ENCODE measurements at places on chromosomes 2 and 18.

DNA sequence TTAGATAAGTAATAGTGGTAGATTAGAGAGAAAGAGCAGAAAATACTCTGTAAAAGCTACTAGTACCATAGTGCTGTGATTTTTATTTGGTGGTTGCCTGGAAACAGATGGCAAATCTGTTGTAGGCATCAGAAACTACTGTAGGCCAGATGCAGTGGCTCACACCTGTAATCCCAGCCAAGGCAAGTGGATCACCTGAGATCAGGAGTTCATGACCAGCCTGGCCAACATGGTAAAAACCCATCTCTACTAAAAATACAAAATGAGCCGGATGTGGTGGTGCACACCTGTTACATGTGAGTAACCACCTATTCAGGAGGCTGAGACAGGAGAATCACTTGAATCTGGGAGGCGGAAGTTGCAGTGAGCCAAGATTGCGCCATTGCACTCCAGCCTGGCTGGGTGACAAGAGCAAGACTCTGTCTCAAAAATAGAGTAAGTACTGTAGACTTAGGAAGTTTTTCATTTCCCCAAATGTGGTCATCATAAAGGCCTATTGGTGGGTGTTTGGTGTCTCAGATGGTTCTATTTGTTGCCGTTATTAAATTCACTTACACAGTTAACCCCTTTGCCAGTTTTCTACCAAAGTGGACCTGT is 79.6 kb downstream of the SPTBN1 start:
- no peak for DNase-seq

DNA sequence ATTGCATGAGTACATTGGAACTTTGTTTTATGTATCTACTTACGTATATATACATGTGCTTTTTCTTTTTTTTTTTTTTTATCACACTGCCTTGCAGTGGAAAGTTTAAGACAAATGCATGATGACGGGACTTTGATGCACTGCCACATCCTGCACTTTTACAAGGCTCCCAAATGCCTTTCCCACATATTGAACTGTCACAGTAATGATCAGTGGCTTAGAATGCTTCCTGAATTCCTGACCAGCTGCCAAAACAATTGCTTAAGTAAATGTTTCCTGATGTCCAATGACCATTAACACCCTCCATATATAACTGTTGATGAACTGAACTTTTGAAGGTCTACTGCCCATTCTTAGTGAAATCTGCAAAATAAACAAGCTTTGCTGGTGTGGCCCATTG is 60.2 kb downstream of the LYPD6B start:
- peak; percentile 91 for DNase-seq

- DNase-seq, result no peak
Observed at GRCh38 chr2:221943076-221943810, 355.6 kb downstream of the PAX3 start.

DNA sequence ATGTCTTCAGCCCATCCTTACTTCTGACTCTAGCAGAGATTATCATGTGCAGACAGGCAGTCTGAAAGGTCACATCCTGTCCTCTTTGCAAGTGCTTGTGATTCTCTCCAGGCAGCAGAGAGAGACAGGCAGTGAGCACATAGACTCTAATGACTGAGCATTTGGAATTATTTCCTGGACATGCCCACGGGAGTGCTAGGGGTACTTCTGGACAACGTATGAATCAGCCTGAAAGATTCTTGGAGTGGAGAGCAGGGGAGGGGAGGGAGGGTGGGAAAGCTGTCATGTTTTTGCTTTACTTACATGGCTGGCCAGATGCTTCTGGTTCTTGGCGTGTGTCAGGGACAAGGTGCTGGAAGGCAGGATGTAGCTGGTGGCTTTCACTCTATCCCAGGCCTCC is 150.6 kb downstream of the RIF1 start:
- peak; percentile 29 for DNase-seq

DNA sequence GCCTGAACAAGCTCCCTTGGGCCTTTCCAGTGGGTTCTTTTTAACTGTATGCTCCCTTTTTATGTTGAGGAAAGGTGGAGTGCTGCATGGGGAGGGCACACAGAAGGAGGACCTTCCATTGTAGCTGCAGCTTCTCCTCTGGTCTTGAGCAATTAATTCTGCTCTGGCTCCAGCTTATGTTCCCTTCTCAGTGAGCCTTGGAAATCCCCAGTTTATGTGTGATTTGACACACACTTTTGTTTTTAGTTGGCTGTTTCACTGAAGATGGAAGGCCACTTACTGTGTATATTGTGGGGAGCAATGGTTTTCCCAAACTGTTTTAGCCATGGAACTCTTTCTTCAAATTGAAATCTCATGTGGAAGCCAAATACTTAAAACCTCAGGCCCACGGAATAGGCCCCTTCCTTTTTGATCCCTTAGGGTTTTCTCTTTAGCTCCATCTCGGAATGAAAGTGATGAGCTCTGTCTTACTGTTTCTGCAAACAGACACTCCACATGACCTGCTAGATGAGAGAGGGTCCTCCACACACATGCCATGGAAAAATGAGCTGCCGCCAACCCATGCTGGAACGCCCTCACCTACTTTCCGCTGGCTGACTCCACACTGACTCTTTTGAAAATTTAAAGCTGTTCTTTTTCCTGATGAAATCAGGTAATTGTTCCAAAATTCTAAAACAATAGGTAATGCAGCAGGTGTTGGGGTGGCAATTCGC is 280.9 kb upstream of the SIX2 start:
- DNase-seq, result no peak

GRCh38 chr18:8890957-8891464 is 185.7 kb downstream of the MTCL1 start:
- DNase-seq, result peak; percentile 92

GRCh38 chr2:113799375-113799774 is 42.9 kb upstream of the SLC35F5 start:
- DNase-seq, result no peak

GRCh38 chr2:233023761-233024410 is 8.6 kb upstream of the NEU2 start:
- no peak for DNase-seq

GRCh38 chr2:170492010-170492409 is 223.1 kb upstream of the SP5 start:
- DNase-seq, result no peak

GRCh38 chr2:24206242-24206641 is 31.4 kb downstream of the FAM228A start:
- DNase-seq, result no peak

DNA sequence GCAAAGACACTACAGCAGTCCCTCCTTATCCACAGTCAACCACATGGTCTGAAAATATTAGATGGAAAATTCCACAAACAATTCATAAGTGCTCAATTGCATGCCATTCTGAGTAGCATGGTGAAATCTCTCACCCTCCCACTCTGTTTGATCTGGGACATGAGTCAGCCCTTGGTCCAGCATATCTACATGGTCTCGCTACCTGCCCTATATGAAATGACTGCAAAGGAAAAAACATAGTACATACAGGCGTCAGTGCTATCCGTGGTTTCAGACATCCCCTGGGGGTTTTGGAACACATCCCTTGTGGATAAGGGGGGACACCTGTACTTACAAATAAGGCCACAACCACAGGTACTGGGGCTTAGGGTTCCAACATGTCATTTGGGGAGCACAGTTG is 73.7 kb downstream of the CABLES1 start:
- DNase-seq, result no peak

GRCh38 chr2:143157001-143157400 is 27.8 kb downstream of the ARHGAP15 start:
- DNase-seq, result no peak

DNA sequence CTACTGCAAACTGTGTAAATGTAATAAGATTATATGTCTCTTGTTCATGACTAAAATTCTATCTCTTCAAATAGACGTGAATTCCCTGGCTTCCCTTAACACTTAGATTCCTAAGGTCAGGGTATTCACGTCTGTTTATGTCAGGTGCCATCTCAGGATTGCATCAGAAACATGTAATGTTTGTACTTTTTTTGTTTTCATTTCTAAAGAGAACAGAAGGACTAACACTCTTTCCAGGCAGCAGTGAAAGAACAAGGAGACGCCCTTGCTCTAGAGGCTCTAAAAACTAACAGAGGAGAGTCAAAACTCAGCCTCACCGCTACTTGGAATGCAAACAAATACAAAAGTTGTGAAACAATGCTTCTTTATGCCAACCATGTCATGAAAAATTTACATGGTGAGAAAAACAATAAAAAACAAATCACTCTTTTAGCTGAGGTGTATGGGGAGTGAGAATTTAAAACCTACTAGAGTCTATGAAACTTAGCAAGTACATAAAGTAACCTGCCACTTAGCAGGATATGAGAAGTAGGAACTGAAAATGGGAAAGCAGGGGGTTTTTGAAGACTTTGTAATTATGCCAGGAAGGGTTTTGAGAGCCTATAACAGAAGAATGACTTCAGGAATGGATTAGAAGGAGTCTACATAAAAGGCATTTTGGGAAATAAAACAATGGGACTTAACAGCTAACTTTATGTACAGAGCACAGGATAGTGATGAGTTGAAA is 522.7 kb downstream of the THSD7B start:
- no peak for DNase-seq

GRCh38 chr2:241125626-241126025 is 23.5 kb upstream of the MTERF4 start:
- DNase-seq, result no peak

GRCh38 chr2:140654565-140654964 is 1476.3 kb downstream of the LRP1B start:
- DNase-seq, result peak; percentile 70

DNA sequence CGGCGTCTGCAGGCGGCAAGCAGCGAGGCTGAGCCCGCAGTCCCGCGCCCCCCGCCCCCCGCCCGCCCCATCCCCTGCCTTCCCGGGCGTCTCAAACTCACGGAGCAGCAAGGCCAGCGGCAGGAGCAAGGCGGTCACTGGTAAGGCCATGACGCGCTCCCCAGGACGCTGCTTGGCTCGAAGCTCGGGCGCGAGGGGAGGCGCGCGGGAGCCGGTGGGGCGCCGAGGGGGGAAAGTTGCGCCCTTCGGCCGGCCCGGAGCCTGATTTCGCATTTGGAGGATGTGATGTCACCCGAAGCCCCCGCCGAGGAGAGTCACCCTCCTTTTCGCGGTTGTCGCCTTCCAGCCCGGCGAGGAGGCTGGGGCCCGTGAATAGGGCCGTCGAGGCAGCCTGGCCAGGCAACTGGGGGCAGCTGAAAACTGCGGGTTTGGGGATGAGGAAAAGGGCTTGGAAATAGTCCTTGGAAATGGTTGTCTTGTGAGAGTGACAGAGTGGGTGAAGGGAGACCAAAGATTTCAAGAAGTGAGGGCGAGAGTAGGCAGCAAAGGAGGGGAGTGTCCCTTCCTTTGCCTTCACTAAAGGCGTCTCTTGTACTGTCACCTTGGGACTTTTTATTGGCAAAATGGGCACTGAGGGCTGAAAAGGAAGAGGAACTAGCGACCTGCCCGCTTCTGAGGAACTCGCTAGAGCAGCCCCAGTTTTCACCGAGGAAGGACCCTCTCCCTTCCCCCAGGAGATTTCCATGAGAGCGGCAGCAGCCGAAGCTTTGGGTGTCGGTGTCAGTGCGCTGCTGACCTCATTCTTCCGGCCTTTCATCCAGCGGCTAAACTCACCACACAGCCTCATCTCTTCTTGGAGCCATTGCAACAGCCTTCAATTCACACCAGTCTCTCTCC is at the start of gene CD8A:
Gene CD8A, minus strand, starts transcription at position 238 of the 897 bp plus-strand sequence. Its CDS starts 88 bp downstream, at position 150.
- DNase-seq, result no peak

DNA sequence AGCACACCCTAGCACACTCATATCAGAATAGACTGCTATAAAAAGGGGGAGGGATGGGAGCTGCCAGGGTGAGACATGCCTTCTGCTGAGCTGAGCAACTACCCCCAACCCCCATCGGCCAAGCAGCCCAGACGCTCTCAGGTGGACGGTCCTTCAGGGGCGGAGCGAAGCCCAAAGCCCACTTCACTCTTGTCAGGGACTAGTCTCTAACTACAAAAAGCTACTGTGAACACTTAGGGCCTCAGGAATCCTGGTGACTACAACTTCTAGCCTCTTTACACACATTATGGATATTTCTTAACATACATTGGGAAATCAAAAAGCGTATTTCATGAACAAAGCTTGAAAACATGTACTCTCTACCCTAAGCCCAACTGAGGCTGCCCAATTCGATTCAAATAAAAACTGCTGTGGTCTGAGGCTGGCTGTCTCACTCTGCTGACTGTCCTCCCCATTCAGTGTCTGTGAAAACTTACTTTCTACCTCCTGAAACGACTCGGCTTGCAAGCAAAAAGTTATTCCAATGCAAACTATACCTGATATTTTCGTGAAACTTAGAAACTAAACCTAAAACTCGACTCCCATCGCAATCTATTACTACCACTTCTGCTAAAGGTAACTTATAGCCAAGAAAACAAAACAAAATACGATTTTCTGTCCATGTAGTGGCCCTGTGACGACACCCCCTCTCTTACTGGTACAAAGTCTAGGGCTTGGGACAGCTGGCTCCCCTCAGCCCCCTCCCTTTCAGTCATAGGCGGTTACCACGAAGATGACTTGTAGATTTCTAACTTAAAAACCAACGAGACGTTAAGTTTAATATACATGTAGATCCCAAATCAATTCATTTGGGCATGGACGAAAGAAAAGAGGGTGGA is 1.2 kb downstream of the SERTAD2 start:
- no peak for DNase-seq

DNA sequence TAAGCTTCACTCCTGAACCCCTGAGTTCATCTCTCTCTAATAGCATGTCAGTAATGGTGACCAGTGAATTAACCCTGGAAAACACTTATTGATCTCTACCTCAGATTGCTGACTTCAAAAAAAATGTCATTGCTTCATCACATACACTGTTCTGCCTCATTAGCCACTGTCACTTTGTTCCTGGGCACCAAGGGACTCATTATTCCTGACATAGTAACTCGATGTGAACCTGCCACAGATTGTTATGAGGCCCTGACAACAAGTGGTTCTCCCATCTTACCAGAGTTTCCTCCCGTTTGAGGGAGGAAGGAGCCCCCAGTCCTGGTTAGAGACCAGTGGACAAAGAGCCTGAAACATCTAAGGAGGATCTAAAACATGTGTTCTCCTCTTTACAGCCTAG is 403.3 kb upstream of the SMIM21 start:
- DNase-seq, result no peak

DNA sequence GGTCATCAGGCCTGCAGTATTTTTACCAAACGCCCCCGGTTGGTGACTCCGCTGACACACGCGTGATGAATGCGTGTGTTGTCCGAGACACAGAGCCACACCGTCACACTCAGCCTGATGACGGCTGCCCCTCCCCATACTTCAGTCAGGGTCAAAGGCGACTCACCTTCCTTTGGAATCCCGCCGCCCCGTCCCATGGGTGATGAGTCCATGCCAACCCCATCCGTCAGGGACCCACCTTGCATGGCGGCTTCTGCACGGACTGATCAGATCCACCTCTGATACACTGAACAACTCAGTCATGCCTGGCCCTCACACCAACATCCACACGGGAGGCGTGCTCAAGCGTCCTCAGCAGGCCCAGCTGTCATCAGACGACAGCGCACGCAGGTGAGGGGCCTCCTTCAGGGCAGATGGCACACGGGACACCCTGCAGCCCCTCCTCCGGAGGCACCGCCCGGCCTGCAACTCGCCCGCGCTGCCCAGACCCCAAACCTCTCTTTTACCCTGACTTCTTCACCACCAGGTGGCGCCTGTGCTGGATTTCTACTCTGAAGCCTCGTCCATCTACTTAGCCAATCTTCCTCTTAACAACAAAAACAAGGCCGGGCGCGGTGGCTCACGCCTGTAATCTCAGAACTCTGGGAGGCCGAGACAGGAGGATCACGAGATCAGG is 89.2 kb downstream of the ZNF516 start:
- DNase-seq, result no peak

GRCh38 chr2:54947646-54948045 is 102.6 kb downstream of the RTN4 start:
- no peak for DNase-seq

- no peak for DNase-seq
Observed at GRCh38 chr2:54013996-54014395, 43.2 kb upstream of the PSME4 start.

Data from fibroblast of skin of left quadriceps (primary cell).